ENCODE measurements at places on chromosomes 7 and 10. TPM values are rescaled to one million over a fixed set of nuclear protein-coding genes. Genes with fewer than 3 reads are reported as not detected.
A peak's percentile ranks its signal among the peaks of the same experiment; 100 is the strongest.

DNA sequence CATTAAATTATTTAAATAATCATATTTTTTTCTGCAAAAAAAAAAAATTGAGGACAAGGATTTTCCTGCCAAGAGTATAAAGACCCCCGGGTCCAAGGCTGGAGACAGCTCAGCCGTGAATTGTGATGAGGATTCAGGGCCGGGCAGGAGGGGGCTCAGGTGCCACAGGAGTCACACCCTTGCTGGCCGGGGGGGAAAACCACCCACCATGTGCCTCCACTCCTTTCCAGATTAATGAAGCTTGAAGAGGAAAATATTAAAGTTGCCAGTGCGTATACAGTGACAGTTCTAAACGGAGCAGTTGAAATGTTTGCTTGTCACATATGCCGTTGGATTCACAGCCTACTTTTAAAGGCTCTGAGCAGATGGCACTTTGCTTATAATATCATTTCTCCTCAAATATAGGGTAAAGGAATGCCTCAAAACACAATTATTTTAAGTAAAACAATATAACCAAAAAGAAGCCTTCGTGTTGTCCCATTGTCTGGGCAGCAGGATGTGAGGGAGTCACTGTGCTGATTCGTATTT is 49.6 kb downstream of the ADARB2 start:
- no peaks in the 10 kb centered on the region for H3K36me3 ChIP-seq
- H3K4me3 ChIP-seq = no peak overlapping the region
- no peak for DNase-seq
- no peak overlapping the region for H3K27ac ChIP-seq

GRCh38 chr7:40541336-40541735 is 406.5 kb downstream of the SUGCT start:
- no peak overlapping the region for H3K4me3 ChIP-seq
- H3K27ac ChIP-seq = no peak overlapping the region
- H3K36me3 ChIP-seq = no peaks in the 10 kb centered on the region
- DNase-seq = no peak
- H3K4me1 ChIP-seq = peaks cover 5% of the 10 kb centered on the region
- H3K27me3 ChIP-seq = no peaks in the 10 kb centered on the region

DNA sequence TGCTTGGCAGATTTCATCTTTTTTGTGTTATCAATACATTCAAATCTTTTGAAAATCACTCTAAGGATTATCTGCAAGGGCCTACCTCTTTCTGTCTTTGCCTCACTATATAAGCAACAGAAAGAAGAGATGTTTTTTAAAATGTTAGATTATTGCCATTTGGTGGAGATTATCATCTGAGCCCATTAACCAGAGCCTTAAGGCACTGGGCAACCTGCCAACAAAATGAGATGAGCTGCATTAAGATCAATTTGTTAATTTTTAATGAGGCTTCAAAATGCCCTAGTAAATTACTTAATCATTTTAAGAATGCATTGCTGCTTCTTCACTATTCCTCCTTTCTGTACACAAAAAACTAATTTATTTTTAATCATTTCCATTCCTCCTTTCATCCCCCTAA is 314.1 kb downstream of the SNX13 start:
- H3K36me3 ChIP-seq = no peaks in the 10 kb centered on the region
- H3K27ac ChIP-seq = no peak overlapping the region
- H3K27me3 ChIP-seq = no peaks in the 10 kb centered on the region
- H3K4me3 ChIP-seq = no peak overlapping the region
- no peak for DNase-seq
- H3K4me1 ChIP-seq = peaks cover 4% of the 10 kb centered on the region

DNA sequence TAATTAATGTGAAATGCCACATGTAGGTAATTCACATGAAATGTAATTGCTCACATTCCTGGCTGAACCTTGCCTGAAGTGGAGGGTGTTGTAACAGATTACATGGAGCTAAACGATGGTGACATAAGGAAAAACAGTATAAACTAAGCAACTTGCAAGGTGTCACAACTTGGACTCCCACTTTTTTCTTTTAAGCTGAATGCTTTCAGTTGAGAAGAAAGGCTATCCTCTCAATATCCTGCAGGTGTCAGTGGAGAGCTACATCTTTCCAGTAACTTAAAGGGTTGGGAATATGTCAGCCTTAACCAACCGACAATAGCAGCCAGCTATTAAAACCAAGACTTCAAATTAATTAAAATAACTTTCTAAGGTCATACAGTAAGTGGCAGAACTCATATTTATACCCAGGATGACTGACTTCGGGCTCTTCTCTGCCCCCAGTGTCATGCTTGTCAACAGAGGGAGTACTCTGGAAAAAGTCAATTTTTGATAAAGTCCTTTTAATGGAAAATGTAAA is 33.7 kb downstream of the NRBF2 start:
- H3K27ac ChIP-seq = no peak overlapping the region
- DNase-seq = no peak
- no peaks in the 10 kb centered on the region for H3K27me3 ChIP-seq
- H3K4me3 ChIP-seq = no peak overlapping the region
- H3K4me1 ChIP-seq = no peaks in the 10 kb centered on the region
- H3K36me3 ChIP-seq = peaks cover 10% of the 10 kb centered on the region

- no peak for DNase-seq
- H3K4me1 ChIP-seq = peaks cover 3% of the 10 kb centered on the region
- no peaks in the 10 kb centered on the region for H3K27me3 ChIP-seq
- no peak overlapping the region for H3K27ac ChIP-seq
- H3K36me3 ChIP-seq = no peaks in the 10 kb centered on the region
Measured at GRCh38 chr7:135706038-135706742, 21.8 kb downstream of the SLC13A4 start.

DNA sequence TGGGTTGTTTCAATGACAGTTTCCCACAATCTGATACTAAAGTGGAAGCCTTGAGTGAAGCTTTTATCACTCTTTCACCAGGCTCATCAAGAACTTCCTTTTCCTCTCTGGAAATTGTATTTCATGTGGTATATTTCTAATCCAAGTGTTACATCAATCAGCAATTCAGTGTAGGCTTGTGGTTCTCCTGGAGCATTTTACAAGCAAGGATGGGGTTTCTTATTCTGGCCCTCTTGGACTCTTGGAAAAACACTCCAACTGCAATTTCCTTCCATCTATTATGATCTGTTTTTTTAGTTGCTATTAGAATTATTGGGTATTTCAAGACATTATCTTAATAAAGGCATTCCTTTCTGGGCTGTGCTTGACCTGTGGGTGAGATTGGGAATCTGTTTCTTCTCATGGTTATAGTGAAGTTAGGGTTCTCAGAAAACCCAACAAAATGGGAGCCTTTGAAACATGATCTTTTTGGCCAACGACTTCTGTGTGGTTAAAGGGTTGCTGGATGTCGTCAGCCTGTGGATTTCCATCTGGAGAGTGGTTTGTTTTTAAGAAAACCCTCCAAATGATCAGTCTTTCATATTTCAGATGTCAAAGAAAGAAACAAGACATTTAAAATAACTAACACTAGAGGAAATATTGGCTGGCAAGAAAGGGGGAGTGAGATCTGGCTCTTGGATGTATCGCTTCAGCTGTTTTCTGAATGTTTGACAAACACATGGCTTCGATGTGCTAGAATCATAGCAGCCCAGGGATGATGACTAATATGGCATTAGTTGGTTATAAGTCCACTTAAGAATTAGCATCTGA is 540.2 kb downstream of the LRMDA start:
- no peaks in the 10 kb centered on the region for H3K36me3 ChIP-seq
- no peak overlapping the region for H3K4me3 ChIP-seq
- peak overlapping the region; percentile 58 for H3K27ac ChIP-seq
- no peaks in the 10 kb centered on the region for H3K27me3 ChIP-seq
- peaks cover 9% of the 10 kb centered on the region for H3K4me1 ChIP-seq

GRCh38 chr7:55063633-55064032 is 44.8 kb downstream of the EGFR start:
- H3K36me3 ChIP-seq = no peaks in the 10 kb centered on the region
- no peak overlapping the region for H3K27ac ChIP-seq
- H3K27me3 ChIP-seq = no peaks in the 10 kb centered on the region

DNA sequence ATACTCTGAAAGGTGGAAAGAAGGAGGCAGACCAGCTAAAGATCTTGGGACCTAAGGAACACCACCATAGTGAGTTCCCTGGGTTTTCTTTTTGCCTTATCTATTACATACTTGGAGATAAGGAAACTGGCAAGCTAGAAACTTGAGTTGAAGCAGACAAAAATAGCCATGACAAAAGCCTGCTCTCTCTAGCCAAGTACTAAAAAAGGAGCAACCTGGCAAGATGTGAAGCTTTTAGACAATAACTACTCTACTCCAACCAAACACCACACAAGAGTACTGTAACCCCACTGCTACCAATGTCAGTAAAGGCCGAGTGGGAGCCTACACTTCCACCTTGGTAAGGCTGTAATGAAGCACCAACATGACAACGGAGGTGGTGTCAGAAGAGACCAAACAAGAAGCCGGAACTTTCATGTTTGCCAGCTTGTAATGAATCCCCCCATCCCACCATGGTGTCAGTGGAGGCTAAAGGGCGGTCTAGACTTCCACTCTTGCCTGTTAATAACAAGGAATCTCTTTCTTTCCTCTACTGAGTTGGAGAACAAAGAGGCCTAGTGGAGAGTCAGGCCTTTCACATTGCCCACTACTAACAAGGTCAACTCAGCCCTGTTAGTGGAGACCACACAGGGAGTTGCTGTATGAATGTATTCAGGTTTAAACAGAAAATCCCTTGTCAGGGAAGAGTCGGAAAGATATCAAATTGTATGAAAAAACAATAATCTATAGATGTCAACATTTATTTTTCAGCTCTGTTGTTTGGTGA is 55.8 kb upstream of the DYNC1I1 start:
- no peak for DNase-seq
- no peak overlapping the region for H3K4me3 ChIP-seq
- no peak overlapping the region for H3K27ac ChIP-seq

- no peak overlapping the region for H3K4me3 ChIP-seq
- no peaks in the 10 kb centered on the region for H3K36me3 ChIP-seq
- H3K27ac ChIP-seq = no peak overlapping the region
- no peaks in the 10 kb centered on the region for H3K4me1 ChIP-seq
- DNase-seq = no peak
Measured at GRCh38 chr7:27917774-27918314, 177.9 kb downstream of the TAX1BP1 start.

DNA sequence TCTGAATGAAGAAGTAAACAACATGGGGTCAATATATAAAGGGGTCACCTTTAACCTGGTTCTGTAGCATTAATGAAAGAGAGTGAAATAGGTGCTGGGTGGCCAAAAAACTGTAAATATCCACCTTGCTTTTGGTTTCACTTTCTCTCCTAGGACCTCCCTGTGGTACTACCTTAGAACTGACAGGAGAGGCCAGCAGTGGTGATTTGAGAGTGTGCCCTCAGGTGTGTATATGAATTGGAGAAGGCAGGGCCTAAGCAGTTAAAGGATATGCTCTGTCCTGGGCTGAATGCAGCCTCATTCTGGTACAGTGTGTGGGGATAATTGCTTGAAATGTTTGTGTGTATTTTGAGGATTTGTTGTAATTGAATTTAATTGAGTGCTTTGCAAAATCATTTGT is 62.0 kb downstream of the BBS9 start:
- H3K27me3 ChIP-seq = no peaks in the 10 kb centered on the region
- DNase-seq = no peak
- no peak overlapping the region for H3K27ac ChIP-seq
- no peaks in the 10 kb centered on the region for H3K36me3 ChIP-seq
- no peak overlapping the region for H3K4me3 ChIP-seq

GRCh38 chr10:67433276-67433675 is 262.7 kb downstream of the CTNNA3 start:
- H3K4me3 ChIP-seq = no peak overlapping the region
- no peaks in the 10 kb centered on the region for H3K36me3 ChIP-seq
- no peaks in the 10 kb centered on the region for H3K27me3 ChIP-seq

The IRF5 gene
- not detected for total RNA-seq

The AOAH gene
- total RNA-seq = 0.75 TPM

The ACSM6 gene
- not detected for total RNA-seq

The LBX1 gene
- not detected for total RNA-seq

The NODAL gene
- not detected for total RNA-seq

The ACTL6B gene
- total RNA-seq = not detected
